ENCODE measurements at places on chromosomes 11 and 22.

DNA sequence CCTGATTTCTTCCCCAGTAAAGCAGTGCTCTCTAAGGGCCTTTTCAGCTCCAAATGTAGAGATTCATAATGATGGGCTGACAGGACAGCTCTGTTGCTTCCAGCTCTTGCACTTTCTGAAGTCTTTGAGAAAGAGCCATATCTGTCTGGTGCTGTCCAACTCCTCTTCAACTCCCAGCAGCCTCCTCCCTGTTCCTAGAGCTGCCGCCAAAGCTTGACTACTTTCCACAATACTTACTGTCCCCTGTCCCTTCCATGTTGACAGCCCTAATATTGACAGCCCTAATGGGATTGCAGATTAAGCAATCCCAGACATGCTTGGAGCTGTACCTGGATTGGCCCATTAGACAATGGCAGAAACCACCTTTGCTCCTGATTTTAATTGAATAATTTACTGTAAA, 29.6 kb downstream of the INSC start:
- DNase-seq = no peak

- no peak for DNase-seq
Observed at GRCh38 chr22:44347549-44347948, 34.8 kb upstream of the SHISAL1 start.

GRCh38 chr22:30649430-30650007, 13.9 kb downstream of the SLC35E4 start:
- no peak for DNase-seq

GRCh38 chr22:27842201-27842600, 40.6 kb upstream of the MN1 start:
- no peak for DNase-seq

- no peak for DNase-seq
Observed at GRCh38 chr11:57643802-57644201, 5.9 kb downstream of the YPEL4 start.

- no peak for DNase-seq
Observed at GRCh38 chr11:9717719-9718118, 53.8 kb downstream of the SWAP70 start.

DNA sequence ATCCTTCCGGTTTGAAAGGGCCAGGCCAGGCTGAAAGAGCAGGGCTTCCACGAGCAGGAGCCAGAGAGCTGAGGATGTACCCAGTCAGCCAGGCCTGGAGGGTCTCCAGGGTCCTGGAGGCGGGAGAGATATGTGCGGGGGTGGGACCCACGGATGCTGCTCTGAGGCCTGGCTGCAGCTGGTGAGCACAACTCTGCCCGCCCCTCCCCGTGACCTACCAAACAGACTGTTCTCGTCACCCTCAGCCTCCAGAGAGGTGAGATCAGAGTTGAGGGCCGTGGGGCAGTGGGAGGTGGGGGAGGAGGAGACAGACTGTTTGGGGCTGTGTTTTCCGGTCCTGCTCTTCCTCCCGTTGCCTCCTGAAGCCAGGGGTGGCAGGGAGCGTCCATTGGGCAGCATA, 42.2 kb downstream of the TRIOBP start:
- peak; percentile 37 for DNase-seq

DNA sequence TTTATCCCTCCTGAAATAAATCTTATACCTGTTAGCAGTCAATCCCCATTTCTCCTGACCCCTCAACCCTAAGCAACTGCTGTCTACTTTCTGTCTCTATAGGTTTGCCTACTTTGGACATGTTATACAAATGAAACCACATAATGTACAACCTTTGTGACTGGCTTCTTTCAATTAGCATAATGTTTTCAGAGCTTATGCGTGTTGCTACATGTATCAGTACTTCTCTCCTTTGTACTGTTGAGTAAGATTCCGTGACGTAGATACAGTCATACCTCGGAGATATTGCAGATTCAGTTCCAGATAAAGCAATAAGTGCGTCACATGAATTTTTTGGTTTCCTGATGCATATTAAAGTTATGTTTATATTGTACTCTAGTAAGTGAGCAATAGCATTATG, 127.3 kb downstream of the MORC2 start:
- no peak for DNase-seq

DNA sequence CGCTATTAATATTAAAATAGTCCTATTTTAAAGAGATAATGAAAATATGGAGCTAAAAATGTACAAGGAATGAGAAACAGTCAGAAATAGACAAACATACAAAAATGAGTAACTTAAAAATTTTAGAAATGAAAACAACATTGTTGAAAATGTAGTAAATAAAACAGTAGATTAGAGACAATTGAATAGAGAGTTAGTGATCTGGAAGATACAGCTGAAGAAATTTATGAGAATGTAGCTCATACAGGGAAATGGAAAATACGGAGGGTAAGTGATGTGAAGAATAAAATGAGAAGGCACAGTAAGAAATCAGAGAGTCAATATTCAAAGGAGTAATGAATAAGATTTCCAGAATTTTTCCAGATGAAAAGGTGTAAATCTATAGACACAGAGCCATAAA, 424.8 kb downstream of the SOX6 start:
- DNase-seq = no peak

DNA sequence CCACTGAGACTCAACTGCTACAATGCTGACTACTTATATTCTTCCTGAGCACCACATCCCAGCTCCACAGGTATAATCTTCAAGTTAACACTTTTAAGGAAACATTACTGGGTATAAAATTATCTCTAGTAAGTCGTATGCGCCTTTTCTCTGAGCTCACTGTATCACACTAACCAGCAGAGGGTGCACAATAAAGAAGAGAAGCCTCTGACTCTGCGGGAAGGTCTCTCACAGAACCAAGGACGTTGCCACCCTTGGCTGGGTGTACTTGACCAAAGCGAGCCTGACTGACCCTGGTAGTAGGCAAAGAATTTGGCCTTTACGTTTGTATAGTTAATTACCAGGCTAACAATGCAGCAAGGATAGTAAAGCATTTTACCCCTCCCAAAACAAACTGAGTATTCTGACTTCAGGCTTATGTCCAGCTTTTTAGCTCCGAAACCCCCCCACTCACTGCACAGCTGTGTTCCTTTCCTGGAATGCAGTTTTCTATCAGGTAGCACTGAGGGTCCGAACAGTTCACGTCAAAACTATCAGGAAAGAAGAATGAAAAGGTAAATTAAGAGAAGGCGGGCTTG, at the start of gene BTBD18:
Gene BTBD18, minus strand, starts transcription at position 144 of the 578 bp plus-strand sequence. CDS start 631 bp downstream, outside the sequence.
- no peak for DNase-seq

DNA sequence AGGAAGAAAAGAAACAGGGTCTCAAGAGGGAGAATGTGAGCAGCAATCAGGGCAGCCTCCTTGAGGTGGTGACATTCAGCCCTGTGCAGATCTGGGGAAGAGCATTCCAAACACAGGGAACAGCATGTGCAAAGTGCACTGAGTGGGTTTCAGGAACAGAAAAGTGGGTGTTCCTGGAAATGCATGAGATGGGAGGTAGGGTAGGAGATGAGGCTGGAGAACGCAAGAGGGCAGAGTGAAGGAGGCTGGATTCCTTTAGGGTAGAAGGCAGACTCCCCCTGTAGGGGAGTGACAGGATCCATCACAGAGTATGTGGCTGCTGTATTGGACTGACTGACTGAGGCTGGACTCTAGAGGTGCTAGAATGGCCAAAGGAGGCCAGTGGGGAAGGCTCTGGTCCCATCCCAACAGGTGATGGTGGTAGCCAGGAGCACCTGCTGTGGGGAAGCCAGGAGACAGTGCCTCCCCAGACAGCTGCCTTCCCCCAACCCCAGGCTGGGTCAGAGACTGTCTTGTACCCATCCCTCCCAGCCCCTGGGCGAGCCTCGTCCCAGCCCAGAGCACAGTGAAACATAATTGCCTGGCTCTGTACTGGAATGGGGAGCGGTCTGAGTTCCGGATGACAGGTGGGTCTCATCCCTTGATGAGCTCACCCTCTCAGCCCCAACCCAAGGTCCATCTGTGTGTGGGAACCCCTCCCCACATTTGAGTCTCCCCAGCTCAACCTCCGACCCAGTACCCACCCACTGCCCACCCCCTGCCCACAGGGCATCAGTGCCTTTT, 419.4 kb downstream of the MN1 start:
- DNase-seq = no peak

GRCh38 chr11:8642196-8642841, 40.1 kb downstream of the TRIM66 start:
- no peak for DNase-seq

DNA sequence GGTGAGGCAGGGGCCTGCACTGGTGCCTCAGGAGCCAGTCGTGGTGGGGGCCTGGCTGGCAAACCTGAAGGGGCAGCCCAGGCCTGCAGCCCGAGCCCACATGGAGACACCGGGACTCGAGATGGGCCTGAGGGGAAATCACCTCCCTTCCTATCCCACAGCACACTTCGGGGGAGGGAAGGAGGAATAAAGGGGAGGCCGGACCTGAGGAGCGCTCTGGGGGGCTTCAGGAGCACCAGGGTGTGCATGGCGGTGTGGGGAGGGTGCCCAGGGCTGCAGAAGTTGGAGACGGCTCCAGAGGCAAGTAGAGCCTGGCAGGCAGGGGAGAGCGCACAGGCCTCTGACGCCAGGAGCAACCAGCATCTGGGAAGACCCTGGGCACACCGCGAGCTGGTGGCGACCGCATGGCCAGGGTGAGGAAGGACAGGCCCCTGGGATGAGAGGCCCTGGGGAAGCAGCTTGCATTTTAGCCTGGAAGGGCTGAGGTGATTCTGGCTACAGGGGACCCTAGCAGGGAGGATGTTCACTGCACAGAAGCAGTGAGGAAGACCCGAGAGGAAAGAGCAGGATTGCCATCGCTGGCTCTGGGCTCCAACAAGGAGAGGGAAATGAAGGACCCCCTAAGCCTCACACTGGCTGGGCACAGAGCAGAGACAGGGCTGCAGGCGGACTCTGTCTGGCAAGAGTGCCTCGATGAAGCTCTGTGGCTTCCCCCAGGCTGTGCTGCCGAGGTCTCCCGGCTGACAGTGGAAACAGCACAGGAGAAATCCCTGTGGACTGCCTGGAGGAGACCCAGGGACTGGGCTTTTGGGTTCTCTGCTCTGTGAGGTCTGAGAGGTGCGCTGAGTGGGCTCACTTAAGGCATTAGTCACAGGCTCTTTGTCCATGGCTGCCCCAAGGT, 457.7 kb downstream of the BRD1 start:
- DNase-seq = no peak

- peak; percentile 56 for DNase-seq
Observed at GRCh38 chr11:72430741-72431570, 3.4 kb downstream of the CLPB start.

- DNase-seq = no peak
Observed at GRCh38 chr11:132054822-132055221, 684.4 kb downstream of the NTM start.

DNA sequence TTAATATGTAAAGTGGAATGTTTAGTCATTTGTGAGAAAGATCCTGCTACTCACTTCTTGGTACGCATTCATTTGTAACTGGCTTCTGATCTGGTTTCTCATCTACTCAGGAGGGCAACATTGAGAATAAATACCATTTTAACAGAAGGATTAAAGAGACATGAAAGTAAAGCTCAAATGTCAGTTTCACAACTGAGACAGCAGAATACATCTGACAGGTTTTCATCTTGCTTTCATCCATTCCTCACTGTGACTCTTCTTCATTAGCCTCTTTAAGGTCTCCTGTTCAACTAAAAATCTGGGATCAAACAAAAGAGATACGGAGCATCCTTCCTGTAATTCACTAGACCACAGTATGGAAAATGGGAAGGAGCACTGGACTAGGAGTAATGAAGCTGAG, 31.4 kb upstream of the CCDC89 start:
- no peak for DNase-seq

- DNase-seq = no peak
Observed at GRCh38 chr11:34382532-34383276, 24.9 kb upstream of the ABTB2 start.

DNA sequence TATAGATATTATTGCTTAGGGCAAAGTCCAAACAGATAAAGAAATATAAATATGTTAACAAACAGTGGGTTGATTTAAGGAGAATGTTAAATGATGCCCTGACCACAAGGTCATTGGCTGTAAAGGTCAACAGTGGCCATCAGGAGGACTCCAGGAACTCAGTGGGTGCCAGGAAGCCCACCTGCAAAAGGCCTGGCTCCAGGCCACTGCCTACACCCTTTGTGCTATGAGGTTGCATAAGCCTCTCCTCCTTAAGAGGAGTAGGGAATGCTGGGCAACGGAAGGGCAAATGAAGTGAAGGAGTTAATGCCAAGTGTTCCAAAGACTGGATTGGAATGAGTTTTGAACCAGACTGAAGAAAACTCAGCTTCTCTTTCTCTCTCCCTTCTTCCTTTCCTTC, 73.3 kb upstream of the ALX4 start:
- DNase-seq = no peak
